ENCODE measurements at places on chromosomes 6 and 20.

GRCh38 chr6:148747471-148748165 lies 788 bp downstream of the UST start:
- no peak for DNase-seq

DNA sequence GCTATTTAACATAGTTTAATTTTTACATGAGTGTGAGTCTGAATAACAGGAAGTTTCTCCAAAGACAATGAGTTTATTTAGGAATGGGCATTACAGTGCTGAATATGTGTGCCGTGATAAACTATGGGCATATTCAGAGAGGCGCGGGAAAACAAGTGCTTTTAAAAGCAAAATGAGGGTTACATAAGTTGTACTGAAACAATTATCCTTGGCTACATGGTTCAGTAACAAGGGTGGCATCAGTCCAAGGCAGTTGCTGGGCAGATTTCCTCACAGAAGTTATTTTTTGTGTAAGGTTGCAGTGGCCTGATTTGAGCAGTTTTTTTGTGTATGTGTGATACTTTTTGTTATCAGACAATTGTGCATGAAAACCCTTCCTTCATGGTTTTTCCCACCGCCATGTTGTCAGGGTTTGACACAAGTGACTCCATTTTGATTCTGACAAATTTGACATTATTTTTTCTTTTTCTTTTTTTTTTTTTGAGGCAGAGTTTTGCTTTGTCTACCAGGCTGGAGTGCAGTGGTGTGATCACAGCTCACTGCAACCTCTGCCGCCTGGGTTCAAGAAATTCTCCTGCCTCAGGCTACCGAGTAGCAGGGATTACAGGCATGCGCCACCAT lies 22.3 kb upstream of the PXDC1 start:
- DNase-seq, result no peak

- no peak for DNase-seq
Measured at GRCh38 chr6:64811119-64811518, 895.9 kb downstream of the EYS start.

- DNase-seq, result no peak
Measured at GRCh38 chr6:150883521-150883920, 18.0 kb downstream of the MTHFD1L start.

GRCh38 chr6:153588330-153588729 lies 450.7 kb upstream of the OPRM1 start:
- no peak for DNase-seq

DNA sequence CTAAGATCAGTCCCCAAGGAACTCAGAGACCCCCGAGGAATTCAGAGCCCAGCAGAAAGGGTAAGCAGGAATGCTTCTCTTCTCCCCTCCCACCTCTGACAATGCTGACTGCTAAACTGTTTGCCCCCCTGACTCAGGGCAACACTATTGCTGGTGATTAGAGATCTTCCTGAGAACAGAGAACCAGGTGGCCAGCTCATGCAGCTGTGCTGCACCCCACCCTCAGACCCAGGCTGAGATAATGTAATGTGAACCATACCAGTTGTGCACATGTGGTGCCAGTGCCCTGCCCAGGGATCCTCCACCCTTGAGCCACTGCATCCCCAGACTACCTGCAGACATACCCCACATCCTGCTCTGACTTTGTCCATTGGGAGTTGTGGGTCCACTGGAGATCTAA lies 139.1 kb upstream of the ARG1 start:
- no peak for DNase-seq

DNA sequence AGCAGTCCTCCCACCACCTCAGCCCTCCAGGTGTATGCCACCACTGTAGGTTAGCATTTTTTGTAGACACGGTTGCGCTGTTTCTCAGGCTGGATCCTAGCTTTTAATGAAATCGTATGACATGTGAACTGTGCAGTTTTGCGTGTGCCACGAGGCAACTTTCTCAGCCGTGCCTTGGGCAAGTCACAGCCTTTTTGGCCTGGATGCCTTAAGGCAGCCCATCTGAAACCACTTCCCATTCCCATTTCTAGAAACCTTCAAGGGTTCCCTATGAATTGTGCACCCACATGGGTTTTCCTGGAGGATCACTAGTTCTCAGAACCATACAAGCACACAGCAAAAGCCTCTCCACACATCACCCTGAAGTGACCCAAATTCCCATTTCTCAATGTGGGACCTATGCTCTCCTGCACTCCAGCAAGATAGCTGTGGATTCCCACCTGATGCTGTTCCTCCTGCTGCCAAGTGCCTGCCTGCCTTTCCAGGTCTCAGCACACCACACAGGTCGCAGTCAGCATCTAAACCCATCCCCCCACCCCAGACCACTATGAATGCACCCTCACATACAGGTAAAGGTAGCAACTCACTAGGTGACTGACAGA lies 28.9 kb downstream of the SNX5 start:
- DNase-seq, result peak; percentile 47

GRCh38 chr6:108940741-108941140 lies 92.5 kb downstream of the ARMC2 start:
- DNase-seq, result no peak

DNA sequence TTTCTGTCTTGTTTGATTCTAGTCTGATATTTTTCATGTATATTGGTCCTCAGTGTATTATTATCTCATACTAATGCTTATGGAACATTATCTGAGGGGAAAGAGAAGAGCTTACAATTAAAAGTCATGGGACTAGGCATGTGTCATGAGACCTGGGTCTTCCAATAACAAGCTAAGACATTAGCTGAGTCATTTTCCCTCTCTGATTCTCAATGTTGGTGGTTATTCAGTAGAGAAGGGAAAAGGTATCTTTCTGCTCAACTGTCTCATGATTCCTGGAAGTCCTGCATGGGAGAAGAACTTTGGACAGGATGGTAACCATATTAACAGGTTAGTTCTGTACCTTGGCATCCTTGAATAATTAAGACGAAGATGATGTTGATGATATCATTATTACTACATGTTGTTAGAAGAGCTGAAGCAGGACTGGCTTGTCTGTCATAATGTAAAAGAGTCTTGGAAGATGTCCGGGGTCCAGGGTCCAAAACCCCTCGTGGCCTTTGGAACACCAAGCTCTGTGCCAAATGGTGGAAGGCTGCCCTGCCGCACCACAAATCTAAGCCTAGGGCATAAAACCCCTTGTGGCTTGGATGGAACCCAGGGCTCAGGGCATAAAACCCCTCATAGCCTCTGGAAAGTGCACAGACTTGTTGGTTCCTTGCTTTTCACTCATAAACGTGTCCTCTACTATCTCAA lies 19.1 kb downstream of the TRIM38 start:
- no peak for DNase-seq

DNA sequence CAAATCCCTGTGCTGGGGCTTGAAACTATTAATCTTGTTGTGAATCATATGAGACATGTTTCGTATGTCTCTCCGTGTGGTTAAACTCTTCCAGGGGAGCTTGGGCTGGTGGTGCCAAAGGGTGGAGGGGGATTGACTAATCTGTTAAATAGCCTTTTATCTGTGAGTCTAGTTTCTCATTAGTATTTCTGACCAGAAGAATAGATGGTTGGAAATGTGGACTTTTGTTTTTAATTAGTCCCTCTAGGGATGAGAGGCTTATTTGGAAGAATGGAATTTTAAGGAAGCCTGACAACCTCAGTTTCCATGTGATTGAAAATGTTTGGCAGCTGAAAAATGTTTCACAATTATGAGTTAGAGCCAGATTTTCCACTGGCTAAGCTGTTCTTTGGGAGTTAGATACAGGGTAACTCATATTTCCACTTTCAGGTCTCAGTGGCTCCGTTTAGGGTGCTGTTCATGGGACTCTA lies 117.3 kb downstream of the BCKDHB start:
- DNase-seq, result no peak

DNA sequence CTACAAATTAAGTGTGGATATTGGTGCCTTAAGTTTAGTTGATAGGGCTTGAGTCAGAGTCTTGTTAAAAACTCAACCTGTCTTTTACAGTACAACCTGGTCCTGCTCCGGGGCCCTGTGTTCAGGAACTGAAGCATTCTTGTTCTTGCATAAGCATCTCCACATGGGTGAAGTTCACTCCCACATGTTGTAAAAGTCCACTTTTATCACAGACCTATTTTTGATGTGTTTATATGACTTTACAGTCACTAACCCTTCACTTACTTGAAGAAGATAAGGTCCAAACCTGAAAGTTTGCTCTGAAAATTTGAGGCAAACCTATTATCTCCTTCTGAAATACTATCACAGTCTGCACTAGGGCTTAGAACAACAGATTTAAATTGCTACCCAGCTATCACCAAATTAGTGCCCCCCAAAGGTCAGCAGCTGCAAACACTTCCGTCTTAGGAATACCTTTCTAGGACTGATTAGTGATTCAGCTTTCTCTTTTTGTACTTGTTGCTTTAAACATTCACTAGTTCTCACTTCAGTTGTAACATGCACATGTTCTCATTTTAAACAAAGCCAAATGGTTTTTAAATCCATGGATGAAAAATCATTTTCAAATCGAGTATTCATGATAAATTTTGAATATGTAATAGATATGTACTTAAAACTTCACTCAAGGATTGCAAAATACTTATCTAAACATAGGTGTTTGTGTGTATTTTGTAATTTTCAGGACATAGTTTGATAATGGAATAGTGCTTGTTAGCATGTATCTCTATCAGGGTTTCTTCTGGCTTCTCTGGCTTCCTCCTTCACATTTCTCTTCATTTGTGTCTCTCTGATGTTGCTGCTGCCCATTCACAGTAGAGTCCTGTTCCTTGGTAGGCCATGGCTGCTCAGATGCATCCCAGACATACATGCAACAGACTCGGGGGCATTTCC lies 469.8 kb upstream of the SOX4 start:
- no peak for DNase-seq

DNA sequence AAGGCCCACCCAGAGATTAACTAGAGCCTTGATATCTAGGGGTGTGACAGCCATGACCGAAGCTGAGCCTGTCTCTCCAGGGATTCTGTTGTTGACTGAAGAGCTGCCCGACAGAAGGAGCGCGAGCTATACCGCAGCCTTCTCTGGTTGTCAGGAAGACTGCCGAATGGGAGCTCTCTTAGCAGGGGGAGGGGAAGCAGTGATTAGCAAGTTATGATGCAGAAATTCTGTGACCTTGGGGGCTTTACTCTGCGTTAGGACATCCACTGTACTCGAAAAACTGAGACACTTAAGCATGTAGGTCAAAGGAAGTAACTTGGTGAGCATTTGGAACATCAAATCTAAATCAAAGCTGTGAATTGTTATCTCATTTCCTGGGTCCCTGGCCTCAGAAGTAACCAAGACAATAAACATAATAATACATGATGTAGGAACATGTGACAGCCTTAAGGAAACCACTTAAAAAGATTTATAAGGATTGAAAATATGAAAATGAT lies 84.7 kb downstream of the MAP3K4 start:
- DNase-seq, result no peak

GRCh38 chr6:56529594-56530191 lies 113.0 kb downstream of the DST start:
- no peak for DNase-seq

DNA sequence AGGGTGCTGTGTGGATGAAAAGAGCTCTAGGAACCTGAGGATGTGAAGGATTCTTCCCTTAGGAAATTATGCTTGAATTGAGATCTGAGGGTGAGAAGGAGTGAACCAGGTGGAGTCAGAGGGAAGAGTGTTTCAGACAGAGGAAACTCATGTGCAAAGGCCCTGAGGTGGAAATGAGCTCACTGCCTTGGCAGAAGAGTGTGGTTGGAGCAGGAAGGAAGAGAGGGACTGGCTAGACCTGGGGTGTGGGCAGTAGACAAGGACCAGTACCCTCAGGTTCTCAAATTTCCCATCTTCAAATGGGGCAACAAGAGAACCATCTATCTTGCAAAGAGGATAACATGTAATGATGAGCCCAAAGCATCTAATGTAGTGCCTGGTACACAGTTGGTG lies 24.0 kb upstream of the GTSF1L start:
- DNase-seq, result no peak

DNA sequence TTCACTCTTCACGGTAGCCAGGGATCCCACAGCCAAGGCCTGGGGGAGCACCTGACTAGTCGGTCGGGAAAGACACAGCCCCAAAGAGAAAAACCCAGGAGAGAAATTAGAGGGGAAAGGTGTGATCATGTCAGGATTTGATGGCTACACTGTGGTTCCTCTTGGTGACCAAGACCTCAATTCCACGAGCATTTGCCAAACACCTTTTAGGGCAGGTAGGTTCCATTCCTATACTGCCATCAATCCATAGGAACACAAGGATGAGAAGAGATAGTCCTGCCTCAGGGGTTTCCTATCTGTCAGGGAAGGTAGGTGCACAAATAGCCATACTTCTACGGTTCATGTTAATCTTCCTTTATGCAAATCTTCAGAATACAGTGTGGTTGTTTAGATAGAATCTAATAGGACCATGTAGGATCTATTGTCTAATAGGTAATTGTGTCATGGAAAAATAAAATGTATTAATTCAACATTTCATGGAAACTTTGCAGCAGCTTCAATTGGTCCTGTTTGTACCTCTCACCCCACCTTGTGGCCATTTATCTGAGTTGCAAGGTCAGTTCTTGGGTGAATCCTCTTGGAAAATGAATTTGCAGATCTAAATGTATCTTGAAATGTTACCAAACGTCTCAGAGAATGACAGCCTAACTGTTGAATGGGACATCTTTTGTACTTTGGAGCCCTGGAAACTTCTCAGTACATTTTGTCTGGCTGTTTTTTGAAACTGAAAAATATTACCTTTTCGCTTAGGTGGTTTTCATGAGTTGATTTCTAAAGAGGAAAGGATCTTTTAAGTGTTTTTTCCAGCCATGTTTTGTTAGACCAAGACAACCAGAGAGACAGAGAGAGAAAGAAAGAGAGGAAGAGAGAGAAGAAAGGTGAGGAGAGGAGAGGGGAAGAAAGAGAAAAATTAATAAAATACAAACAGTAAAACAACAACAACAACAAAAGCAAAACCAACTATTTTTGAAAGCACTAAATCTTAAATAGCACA lies 33.7 kb upstream of the IYD start:
- DNase-seq, result peak; percentile 47

DNA sequence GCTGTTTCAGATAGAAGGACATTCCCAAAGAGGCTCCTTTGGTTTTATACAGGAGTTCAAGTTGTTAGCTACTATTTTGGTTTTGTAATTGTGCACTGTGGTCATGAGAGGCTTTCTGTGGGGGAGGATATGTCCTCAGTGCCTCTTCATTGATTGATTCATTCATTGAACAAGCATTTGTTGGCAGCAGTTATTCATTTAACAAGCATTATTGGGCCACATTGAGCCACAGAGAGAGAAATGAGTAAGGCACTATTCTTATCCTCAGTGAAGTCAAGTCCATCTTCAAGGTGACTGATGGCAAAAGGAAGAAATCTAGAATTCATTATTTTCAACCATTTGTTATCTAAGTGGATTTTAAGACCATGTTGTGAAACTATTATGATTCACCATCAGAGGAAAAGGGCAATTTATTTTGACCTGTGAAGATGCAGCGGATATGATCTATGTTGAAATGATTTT lies 697.2 kb upstream of the CITED2 start:
- no peak for DNase-seq

- DNase-seq, result no peak
Measured at GRCh38 chr6:142537612-142538478, 236.0 kb downstream of the ADGRG6 start.

All from MV-4-11 (cell line).